Stimulated activated naive CD8-positive, alpha-beta T cell treated with anti-CD3 and anti-CD28 coated beads, Interleukin-15, Interleukin-2, amounts not matched to agents 100 U/mL and 50 U/mL, for 24 hours (primary cell): ENCODE measurements at places on chromosomes 5 and 9.

GRCh38 chr9:81456431-81457006 is 232.8 kb downstream of the TLE1 start:
- DNase-seq: no peak

GRCh38 chr5:149320791-149321330 is 24.4 kb upstream of the GRPEL2 start:
- no peak for DNase-seq

GRCh38 chr9:1173211-1173610 is 123.1 kb downstream of the DMRT2 start:
- no peak for DNase-seq

DNA sequence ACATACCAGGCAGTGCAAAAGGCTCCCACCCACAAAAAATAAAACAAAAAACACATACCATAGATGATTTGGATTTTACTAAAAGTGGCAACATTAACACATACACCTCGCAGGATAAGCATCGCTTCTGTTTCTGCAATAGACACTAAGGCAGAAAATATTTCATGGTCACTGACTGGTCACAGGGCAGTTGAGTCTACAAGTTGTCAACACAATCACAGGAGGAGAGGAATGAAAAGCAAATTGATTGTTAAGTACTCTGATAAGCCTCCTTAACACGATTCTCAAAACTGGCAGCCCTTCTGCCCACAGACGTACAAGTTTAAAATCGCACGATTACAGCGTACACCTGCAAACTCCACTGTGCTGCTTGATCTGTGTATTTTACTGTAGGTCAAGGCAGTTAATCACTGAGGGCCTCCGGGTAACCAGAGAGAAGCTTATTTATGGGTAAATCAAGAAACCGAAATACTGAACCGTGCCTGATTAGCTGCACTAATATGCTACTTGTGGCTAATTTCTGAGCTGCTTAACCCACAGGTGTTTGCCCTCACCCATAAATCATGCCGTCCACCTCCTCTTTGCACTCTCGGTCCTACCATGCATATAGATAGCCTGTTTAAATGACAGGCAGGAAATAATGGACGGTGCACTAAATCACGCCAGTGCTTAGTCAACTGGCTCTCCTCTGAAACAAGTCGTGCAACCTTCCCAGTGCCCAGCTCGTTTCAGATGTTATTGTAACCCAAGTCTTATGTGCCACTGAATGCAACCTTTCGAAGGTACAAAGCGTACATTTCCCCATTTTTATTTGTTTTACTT is 659.4 kb upstream of the ADAMTS16 start:
- no peak for DNase-seq

GRCh38 chr5:11293523-11293922 is 532.5 kb upstream of the DAP start:
- DNase-seq: no peak

DNA sequence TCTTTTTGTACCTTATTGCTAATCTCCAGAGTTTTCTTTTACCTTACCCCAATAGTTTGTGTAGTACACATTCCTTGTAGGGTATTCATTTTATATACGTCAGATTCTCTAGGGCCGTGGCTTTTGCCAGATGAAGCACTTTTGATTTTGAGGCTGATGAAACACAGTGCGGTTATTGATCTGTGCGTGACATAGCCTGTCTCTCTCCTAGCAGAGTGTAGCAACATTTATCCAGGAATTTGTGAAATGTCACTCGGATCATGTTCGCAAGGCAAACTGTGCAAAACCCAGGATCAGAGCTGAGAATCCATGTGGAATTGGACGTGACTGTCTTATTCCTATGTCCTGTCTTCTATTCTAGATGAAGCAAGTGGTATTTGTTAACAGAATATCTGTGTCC is 142.0 kb upstream of the SH3GL2 start:
- no peak for DNase-seq

DNA sequence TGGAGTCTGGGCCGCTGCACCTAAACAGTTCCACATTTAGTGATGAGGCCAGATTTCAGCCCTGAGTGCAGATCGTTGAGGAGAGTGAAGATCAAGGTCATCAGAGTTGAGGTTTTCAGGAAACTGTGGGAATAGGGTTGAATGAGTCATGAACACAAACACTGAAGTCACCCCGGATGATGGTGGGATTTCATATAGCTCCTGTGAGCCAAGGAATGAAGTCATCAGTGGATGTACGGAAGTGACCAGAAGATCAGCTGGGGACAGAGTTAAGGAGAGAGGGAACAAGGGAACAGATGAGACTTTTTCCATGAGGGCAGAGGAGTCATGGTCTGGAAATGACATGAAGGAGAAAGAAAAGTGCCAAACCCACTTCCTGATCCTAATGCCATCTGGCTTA is 36.5 kb downstream of the PALM2AKAP2 start:
- DNase-seq: no peak

- DNase-seq: no peak
These were observed 61.1 kb upstream of the TAS2R1 start for GRCh38 chr5:9691261-9691660.
